ENCODE measurements at places on chromosomes 5 and 9.

DNA sequence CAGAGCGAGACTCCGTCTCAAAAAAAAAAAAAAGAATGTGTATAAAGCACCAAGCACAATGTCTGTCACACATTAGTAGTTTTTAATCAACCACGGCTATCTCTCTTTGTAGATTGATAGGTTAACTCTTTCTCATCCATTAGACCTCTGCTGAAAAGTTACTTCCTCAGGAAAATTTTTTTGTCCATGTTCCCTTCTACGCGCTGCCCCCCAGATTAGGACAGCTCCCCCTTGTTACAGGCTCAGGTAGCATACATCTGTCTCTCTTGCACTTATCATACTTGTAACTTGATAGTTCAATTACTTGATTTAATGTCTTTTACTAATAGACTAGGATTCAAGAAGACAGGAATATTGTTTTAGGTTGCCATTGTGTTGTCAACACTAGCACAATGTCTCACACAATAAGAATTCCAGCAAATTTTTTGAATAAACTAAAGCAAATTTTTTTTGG, 1.5 kb downstream of the SPDL1 start:
- DNase-seq: no peak

DNA sequence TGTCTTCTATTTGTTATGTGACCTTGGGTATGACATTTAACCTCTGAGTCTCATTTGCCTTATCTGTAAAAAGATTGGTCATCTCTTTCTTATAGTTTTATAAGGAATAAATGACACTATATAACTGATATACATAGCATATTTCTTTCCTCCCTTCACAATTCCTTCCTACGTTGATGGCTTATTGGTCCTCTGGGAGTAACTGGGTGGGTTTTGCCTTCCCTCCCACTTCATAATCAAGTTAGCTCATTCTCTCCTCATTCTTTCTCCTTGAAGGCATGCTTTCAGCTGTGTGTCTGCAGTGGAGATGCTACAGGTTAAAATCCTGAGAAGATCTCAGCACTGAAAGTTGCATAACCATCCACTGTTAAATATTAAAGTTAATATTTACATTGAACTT, 382.4 kb downstream of the TMEM38B start:
- DNase-seq: no peak

GRCh38 chr9:16870596-16871335, at the start of gene BNC2:
Gene BNC2, minus strand, starts transcription at chr9:16870670. Its CDS starts 22 bp downstream, at chr9:16870648.
- DNase-seq: no peak

GRCh38 chr9:135370411-135371375, 108.9 kb upstream of the PPP1R26 start:
- no peak for DNase-seq

DNA sequence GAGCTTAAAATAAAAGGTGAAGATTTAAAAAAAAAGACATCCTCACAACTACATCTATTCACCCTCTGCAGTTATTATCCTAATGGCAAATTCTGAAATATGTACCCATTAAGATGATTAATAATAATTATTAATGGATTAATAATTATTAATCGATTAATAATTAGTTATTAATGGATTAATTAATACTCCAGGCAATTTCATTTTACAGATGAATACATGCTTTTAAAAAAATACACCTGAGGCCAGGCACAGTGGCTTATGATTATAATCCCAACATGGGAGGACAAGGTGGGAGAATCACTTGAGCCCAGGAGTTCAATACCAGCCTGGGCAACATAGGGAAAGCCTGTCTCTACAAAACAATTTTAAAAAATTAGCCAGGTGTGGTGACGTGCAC, 182.4 kb downstream of the ARRDC3 start:
- no peak for DNase-seq

DNA sequence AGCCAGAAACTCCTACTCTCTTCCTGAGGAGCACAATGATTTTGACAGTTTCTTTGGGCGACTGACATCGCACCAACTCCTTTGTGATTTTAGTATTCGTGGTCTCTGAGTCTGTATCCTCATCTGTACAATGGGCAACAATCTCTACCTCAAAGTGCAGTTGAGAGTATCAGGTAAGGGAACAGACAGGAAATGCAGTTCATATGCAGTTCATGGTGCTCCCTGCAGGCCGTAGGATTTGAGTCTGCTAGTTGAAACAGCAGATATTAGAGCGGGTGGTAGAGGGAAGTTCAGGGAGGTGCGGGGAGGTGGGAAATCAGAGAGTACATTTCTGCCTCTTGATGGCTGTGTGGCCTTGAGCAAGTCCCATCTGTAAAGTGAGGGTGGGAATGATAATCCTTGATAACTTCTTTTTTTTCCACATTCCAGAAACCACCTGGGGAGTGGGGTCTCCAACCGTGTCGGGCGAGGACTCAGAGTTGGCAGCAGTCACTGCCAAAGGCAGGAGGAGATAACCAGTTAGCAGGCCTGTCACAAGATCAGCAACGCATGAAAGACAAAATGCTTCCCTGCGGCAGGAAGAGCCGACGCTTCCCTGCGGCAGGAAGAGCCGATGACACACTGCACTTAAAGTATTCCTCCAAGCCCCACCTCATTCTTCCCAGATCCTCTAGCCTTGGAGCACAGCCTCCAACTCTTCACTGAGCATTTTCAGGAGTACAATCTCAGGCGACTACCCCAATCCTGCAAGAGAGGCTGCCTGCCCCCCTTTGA, 6.0 kb upstream of the NEK6 start:
- DNase-seq: no peak

DNA sequence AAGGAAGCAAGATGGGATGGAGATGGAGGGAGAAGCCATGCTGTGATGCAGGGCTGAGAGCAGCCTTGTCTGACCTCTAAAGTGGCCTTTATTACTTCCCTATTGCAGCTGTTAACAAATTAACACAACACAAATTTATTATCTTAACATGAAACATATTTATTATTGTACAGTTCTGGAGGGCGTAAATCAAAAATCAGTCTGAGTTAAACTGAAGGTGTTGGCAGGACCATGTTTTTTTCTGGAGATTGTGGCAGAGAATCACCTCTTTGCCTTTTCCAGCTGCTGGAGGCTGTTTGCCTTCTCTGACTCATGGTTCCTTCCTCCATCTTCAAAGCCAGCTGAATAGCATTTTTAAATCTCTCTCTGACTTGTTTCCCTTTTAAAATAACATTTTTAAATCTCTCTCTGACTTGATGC, 7.2 kb upstream of the MCC start:
- no peak for DNase-seq

- DNase-seq: no peak
Measured at GRCh38 chr9:37243588-37244345, 123.4 kb downstream of the ZCCHC7 start.

DNA sequence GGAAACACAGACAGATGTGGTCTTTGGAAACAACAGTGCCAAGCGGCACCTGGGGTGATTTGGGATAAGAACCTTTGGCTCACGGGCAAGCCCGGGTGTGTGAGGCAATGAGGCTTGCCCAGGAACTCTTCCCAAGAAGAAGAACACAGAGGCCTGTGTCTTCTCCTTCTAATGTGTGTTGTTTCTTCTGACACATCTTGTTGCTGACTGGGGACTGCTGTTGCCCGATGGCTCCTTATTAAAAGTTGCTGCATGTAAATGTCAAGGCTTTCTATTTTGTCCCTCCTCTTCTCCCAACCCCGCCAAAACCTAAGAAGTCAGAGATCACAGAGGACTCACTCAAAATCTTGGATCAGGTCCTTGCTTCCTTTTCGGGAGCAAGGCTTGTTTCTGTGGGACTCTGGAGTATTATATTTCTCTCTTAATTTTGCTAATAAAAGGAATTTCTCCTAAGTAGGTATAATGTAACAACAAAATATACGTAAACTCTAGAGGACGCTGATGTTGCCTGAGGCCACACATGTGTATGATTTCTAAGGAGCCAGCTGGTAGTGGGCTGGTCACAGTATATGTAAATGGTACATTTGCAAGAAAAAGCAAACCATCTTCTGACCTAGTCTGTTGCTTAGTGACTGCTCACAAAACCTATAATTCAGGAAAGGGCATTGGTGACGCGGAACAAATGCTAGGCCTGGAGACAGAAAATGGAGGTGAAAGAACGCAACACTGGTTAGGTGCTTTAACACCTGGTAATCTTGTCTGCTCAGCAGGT, 232.5 kb downstream of the GADD45G start:
- DNase-seq: no peak

- peak; percentile 71 for DNase-seq
Measured at GRCh38 chr9:99105152-99106043, 485 bp downstream of the TGFBR1 start.

- DNase-seq: no peak
Measured at GRCh38 chr5:90987726-90988125, 395.4 kb downstream of the ARRDC3 start.

DNA sequence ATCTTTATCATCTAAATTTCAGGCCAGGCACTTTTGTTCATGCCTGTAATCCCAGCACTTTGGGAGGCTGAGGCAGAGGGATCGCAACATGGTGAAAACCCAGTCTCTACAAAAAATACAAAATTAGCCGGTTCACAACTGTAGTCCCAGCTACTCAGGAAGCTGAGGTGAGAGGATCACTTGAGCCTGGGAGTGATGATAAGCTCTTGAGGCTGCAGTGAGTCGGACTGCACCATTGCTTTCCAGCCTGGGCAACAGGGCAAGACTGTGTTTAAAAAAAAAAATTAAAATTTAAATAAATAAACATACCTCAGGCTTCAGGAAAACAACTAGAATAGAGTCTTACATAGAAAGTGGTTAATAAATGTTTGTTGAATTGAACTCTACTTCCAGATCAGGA, 147.4 kb downstream of the AGTPBP1 start:
- no peak for DNase-seq

- no peak for DNase-seq
Measured at GRCh38 chr5:125338440-125339174, 592.2 kb upstream of the ZNF608 start.

DNA sequence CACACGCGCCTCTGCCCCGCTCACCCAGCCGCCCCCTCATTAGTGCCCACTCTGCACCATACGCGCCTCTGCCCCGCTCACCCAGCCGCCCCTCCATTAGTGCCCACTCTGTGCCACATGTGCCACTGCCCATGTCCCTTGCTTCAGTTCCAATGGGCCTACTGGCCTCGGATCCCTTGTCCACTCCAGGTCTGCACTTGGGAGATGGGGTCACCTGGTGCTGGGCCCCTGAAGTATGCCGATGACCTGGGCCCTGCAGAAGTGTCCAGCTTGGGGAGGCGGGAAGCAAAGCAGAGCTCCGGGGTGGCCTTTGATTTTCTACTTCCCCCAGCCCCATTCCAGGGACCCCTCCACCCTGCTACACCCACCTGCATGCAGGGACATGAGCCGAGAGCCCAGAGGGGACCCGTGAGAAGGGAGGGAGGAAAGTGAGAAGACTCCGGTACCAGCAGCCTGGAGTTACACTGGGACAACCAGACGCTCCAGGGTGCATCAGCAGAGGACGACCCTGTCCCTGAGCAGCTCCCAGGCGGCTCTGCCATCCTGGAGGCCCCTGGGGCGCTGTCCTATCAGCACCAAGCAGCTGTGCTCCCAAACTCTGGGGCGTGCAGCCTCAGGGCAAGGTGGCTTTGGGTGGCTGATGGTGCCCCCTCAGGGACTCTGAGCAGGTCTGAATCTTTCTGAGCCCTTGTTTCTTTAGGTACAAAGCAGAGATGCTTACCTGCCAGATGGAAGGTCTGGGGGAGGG, 140.8 kb downstream of the RXRA start:
- DNase-seq: no peak

- DNase-seq: no peak
Measured at GRCh38 chr9:97186493-97186892, 121.0 kb upstream of the CCDC180 start.

DNA sequence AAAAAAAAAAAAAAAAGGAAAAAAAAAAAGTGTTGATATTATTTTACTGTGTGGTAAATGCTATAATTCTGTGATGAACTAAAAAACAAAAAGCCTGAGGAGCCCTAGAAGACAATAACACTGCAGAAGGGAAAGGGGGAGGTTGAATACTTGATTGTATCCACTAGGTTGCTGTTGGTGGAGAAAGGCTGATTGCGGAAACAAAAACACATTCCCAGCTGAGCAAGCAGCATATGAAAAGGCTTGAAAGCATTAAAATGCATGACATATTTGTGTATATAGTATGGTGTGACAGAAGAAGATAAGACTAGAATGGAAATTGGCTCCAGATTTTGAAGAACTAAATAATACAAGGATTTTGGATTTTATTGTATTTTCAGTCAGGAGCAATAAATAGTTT, 8.9 kb downstream of the RABGAP1 start:
- DNase-seq: no peak

DNA sequence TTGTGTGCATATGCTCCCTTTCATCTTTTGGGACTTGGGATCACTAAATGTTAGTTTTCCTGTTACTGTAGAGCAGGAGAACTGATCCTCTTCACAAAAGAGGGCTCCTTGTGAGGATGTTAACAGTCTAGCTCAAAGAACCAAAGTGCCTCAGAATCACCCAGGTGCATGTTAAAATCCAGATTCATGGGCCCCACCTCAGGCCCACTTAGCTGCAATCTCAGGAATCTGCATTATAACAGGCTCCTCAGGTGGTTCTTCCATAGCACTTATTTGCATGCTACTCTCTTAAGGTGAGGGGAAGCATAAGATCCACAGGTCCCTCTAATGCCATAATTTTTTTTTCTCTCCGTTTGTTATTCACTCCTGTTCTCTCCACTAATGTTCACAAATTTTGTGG, 14.8 kb upstream of the MEF2C start:
- no peak for DNase-seq

All from liver (tissue), 10 donors.